Myometrial cell (primary cell): ENCODE measurements at places on chromosomes 6 and 20. TPM values are rescaled to one million over a fixed set of nuclear protein-coding genes. Genes with fewer than 3 reads are reported as not detected.

ULBP1 gene
- total RNA-seq, result 4.3 and 4.8 TPM in 2 replicates

FAM209B gene
- 3.7 TPM in 1 of 2 replicates, not detected in the other for total RNA-seq

SLC24A3 gene
- total RNA-seq, result 0.29 and 1.2 TPM in 2 replicates

STX11 gene
- under 0.01 and 0.71 TPM in 2 replicates for total RNA-seq

MOG gene
- not detected in 2 replicates for total RNA-seq

LAMP5 gene
- not detected in 2 replicates for total RNA-seq

SMLR1 gene
- not detected in 2 replicates for total RNA-seq

KCNQ5 gene
- total RNA-seq, result 0.29 and 0.53 TPM in 2 replicates

TTK gene
- 20.5 and 30.3 TPM in 2 replicates for total RNA-seq

EGFL8 gene
- 1.2 TPM in 1 of 2 replicates, not detected in the other for total RNA-seq

SLC22A1 gene
- not detected in 2 replicates for total RNA-seq

RSPH9 gene
- 0.86 and 1.2 TPM in 2 replicates for total RNA-seq

MAVS gene
- total RNA-seq, result 17.9 and 19.9 TPM in 2 replicates

ACTR5 gene
- 6.7 and 7.2 TPM in 2 replicates for total RNA-seq

TMEM74B gene
- not detected in 2 replicates for total RNA-seq

HEY2 gene
- not detected in 2 replicates for total RNA-seq

CST1 gene
- total RNA-seq, result not detected in 2 replicates

SLC22A16 gene
- total RNA-seq, result 1.1 TPM in 1 of 2 replicates, not detected in the other

PERP gene
- total RNA-seq, result 32.9 and 37.6 TPM in 2 replicates

MEP1A gene
- total RNA-seq, result not detected in 2 replicates

PPP1R14C gene
- not detected in 2 replicates for total RNA-seq

CNBD2 gene
- total RNA-seq, result 2.0 and 3.5 TPM in 2 replicates

CALHM5 gene
- total RNA-seq, result 0.58 and 0.71 TPM in 2 replicates
